Activated CD8-positive, alpha-beta T cell treated with anti-CD3 and anti-CD28 coated beads for 36 hours (primary cell): ENCODE measurements at places on chromosomes 5 and 9.

DNA sequence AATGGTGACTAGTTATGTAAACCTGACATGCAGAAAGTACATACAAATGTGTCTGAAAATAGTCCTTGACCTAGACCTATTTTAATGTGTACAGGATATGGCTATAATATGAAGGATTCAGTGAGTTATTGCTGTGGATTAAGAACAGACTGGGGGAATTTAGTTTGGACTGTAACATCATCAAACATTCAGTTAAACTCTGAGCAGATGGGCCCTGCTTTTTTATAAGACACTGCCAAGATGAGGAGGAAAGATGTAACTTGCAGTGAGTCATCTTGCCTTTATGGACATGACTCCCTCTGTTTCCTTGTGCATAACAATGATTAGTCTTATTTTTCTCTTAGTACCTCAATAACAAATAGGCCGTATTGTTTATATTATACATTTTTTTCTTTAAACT is 12.2 kb downstream of the PPP3R2 start:
- H3K4me3 ChIP-seq: no peak overlapping the region
- H3K4me1 ChIP-seq: peaks cover 5% of the 10 kb centered on the region
- H3K27me3 ChIP-seq: no peaks in the 10 kb centered on the region
- H3K36me3 ChIP-seq: no peaks in the 10 kb centered on the region
- no peak overlapping the region for H3K27ac ChIP-seq
- no peak for DNase-seq

- H3K27ac ChIP-seq: no peak overlapping the region
- H3K27me3 ChIP-seq: no peaks in the 10 kb centered on the region
- DNase-seq: peak; percentile 14
- H3K36me3 ChIP-seq: no peaks in the 10 kb centered on the region
- no peaks in the 10 kb centered on the region for H3K4me1 ChIP-seq
Observed at GRCh38 chr5:163079618-163080017, 357.8 kb upstream of the CCNG1 start.

- peak; percentile 4 for DNase-seq
- H3K36me3 ChIP-seq: peaks cover 40% of the 10 kb centered on the region
- peaks cover 9% of the 10 kb centered on the region for H3K4me1 ChIP-seq
- H3K27ac ChIP-seq: peak overlapping the region; percentile 47
- H3K27me3 ChIP-seq: no peaks in the 10 kb centered on the region
- H3K4me3 ChIP-seq: no peak overlapping the region
Observed at GRCh38 chr5:43533646-43534045, 18.7 kb upstream of the C5orf34 start.

DNA sequence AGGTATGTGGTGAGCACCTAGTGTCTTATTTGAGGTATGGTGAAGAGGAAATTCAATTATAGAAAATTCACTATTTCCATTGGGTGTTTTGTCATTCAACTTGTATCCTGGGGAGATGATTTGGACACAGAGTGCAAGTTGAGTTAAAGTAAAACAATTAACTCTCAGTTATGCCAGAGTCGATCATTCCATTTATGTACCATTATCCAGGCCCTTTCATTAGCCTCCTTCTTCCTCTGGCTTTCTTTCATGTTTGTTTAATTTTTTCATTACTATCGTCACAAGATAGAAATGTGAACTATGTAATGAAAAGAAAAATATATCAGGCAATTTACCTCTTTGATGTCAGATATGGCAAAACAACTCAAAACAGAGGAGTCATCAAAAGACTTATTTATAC is 1347.2 kb upstream of the NUDT12 start:
- no peaks in the 10 kb centered on the region for H3K4me1 ChIP-seq
- H3K27ac ChIP-seq: no peak overlapping the region
- H3K4me3 ChIP-seq: no peak overlapping the region

DNA sequence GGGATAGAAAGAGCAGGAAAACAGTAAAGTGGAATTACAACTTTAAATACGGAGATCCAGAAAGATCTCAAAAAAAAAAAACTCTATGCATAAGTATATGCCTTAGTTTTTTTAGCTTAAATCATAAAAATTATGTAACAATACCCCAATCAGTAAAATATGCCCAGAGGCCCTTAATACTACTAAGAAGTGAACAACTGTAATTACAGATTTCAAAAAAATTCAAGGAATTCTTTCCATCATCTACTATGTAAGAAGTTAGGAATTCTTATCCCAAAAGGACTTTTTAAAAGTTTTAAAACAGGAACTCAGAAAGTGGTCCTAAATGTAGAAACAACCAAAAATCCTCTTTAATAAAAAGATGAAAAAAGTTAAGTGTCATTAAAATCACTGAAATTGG is 111.3 kb downstream of the SSBP2 start:
- H3K27me3 ChIP-seq: no peaks in the 10 kb centered on the region
- peaks cover 2% of the 10 kb centered on the region for H3K36me3 ChIP-seq
